Activated CD4-positive, alpha-beta T cell treated with anti-CD3 and anti-CD28 coated beads for 48 hours (primary cell): ENCODE measurements at places on chromosomes 11 and 22.

GRCh38 chr11:20036626-20037335 lies 123.5 kb downstream of the DBX1 start:
- DNase-seq: no peak

DNA sequence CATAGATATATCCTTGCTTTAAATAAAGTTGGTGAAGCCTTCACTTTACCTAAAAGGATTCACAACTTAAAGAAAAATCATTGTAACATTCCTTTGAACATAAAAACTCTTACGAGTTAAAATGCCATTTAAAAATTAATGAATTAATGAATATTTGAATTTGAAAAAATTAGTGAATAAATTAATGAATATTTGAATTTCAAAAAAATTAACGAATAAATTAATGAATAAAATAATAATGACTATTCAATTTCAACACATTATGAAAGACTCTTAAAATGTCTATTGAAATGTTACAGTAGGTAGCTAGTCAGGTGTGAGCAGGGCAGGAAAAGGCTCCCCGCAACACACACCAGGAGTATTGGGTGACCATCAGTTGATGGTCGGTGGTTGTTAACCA lies 22.9 kb downstream of the ARHGAP20 start:
- DNase-seq: no peak

GRCh38 chr11:8501836-8502235 lies 92.2 kb downstream of the STK33 start:
- no peak for DNase-seq

DNA sequence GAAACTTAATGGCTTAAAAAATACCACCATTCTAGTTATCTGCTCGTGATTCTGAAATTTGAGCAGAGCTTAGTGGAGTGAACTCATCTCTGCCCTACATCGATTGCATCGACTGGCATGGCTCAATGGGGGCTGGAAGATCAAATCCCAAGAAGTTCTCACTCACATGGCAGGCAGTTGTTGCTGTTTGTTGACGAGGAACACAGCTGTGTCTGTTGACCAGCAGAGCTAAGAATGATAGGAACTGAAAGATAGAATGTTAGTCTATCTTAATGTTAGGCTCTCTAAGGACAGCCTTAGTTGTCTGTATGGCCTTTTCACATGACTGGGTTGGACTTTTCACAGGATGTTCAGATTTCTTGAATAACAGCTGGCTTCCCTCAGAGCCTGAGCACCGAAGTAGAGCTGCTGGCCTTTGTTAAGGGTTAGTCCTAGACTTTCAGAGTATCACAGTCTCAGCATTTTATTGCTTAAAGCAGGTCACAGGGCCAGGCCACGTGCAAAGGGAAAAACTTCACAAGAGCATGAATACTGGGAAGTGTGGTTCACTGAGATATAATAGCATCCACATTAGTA lies 31.6 kb upstream of the IZUMO1R start:
- no peak for DNase-seq

- DNase-seq: no peak
Measured at GRCh38 chr11:5550440-5551095, 2.2 kb upstream of the OR52H1 start.

DNA sequence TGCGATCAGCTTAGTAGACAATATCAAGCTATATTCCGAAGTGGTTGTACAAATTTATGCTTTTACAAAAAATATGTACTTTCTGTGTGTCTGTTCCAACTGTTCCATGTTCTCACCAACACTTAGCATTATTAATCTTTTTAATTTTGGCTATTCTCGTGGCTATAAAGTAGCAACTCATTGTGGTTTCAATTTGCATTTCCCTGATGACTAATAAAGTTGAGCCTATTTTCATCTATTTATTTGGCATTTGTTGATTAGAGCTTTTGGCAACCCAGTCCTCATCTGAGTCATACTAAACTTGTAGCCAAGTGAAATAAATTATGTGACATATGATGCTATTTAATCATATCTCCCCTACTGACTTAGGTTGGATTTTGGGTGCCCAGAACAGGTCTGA lies 115.9 kb downstream of the FBXO7 start:
- DNase-seq: no peak

DNA sequence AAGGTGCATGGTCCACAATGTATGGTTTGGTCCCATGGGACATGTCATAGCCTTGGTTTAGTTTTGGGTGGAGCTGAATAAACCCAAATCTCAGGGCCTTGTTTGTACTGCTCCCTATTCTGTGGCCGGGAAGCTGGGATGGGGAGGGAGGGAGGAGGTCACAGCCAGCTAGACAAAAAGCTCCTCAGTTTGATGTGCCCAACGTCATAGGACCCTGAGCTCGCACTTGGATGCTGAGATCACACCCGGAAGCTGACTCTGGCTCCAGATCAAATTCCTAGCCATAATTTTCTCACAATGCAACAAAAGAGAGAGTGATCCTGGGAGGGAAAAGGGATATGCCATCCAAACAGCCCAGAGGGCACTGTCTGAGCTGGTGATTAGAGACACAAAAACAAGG lies 1.5 kb downstream of the HSPB2 start:
- no peak for DNase-seq

DNA sequence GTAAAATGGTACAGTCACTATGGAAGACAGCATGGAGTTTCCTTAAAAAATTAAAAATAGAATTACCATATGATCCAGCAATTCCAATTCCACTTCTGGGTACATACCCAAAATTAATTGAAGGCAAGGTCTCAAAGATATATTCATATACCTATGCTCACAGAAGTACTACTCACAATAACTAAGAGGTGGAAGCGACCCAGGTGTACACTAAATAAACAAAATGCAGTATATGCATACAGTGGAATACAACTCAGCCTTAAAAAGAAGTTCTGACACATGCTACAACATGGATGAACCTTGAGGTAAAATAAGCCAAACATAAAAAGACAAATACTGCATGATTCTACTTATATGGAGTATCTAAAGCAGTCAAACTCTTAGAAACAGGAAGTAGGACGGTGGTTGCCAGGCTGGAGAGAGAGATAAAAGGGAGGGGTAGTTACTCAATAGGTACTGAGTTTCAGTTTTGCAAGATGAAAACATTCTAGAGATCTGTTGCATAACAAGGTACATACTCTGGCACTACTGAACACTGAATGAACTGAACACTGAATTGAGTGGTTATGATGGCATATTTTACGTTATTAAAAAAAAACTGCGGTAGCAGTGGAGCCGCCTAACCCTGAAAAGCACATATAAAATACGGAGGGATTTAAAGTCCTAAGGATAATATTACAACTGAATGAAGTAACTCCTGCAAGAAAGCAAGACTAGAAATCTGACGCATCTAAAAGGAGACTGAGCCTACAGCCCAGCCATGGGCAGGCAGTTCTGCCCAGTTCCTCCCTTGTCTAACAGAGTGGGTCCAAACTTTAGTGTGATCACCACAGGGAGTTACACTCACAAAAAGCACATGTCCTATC lies 12.8 kb downstream of the DGCR2 start:
- peak; percentile 50 for DNase-seq

- DNase-seq: no peak
Measured at GRCh38 chr11:27473017-27473406, 422 bp upstream of the LGR4 start.
